Lung (tissue), 17 donors: ENCODE measurements at places on chromosomes 13 and 19.
A peak's percentile ranks its signal among the peaks of the same experiment; 100 is the strongest.

- H3K27ac ChIP-seq: no peak overlapping the region
- peaks cover 8% of the 10 kb centered on the region for H3K4me1 ChIP-seq
- H3K27me3 ChIP-seq: no peaks in the 10 kb centered on the region
- H3K4me3 ChIP-seq: no peak overlapping the region
- no peak for DNase-seq
These were observed 12.7 kb upstream of the FKRP start for GRCh38 chr19:46732966-46733689.

DNA sequence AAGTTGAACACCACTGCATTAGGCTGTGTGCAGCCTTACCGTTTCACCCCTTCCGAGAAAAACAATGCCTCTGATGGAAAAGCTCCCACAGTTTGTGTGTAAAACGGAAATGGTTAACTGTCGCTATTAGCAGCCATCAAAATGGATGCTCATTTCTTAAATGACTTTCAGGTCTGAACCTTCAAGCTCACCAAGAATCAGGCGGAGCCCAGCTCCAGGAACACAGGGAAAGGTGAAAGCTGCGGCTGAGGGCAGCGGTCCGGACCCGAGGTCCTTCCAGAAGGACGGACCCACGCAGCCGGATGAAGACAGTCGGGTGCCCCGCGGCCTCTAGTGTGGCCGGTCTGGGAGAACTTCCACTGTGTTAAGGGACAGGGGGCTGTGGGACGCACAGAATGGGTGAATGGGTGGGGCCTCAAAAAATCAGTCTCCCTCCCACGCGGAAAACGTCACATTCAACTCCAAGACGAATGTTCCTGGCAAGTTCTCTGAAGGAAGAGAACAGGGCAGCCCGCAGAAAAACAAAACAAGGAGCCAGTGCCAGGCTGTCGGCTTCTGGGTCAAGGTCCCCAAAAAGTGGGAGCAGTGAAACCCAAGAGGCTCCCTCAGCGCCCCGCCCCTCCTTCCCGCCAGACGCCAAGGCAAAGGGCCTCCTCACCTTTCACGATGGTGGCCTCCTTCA, 4.9 kb downstream of the IRS2 start:
- H3K27me3 ChIP-seq: no peaks in the 10 kb centered on the region
- peak overlapping the region; percentile 52 for H3K27ac ChIP-seq
- H3K4me3 ChIP-seq: peak overlapping the region; percentile 52
- H3K36me3 ChIP-seq: peaks cover 33% of the 10 kb centered on the region
- H3K4me1 ChIP-seq: peaks cover 18% of the 10 kb centered on the region

GRCh38 chr13:80168089-80168850, 172.7 kb downstream of the SPRY2 start:
- no peaks in the 10 kb centered on the region for H3K27me3 ChIP-seq
- H3K4me3 ChIP-seq: no peak overlapping the region
- DNase-seq: no peak
- H3K27ac ChIP-seq: no peak overlapping the region

GRCh38 chr19:14004619-14005348, 1.3 kb downstream of the RFX1 start:
- H3K4me3 ChIP-seq: no peak overlapping the region
- no peaks in the 10 kb centered on the region for H3K27me3 ChIP-seq
- peak; percentile 49 for DNase-seq
- H3K36me3 ChIP-seq: no peaks in the 10 kb centered on the region
- peaks cover 3% of the 10 kb centered on the region for H3K4me1 ChIP-seq

DNA sequence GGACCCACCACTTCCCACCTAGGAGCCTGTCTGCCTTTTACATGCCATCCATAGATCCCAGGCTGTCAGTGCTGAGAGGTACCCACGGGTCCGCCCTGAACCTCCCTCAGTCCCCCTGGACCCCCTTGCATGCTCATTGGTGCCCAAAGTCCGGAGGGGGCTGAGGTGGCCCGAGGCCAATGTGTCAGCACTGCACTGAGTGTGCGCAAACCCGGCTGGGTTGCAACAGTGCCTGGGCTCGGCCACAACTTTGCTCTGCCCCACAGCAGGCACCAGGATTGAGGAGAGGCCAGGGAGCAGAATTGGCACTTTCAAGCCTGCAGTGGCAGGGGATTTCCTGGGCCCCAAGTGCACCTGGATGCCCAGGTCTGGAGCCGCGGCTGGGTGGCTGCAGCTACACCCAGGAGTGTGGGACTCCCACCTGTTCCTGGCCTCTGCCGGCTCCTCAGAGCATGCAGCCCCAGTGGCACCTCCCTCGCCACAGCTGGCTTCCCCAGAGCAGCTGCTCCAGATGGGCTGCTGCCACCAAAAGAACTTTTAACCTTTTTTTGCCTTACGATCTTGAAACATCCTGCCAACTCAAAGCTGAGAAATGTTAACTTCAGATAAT, 837.0 kb downstream of the SLITRK6 start:
- no peaks in the 10 kb centered on the region for H3K27me3 ChIP-seq
- H3K4me3 ChIP-seq: no peak overlapping the region
- H3K36me3 ChIP-seq: no peaks in the 10 kb centered on the region
- no peak for DNase-seq

DNA sequence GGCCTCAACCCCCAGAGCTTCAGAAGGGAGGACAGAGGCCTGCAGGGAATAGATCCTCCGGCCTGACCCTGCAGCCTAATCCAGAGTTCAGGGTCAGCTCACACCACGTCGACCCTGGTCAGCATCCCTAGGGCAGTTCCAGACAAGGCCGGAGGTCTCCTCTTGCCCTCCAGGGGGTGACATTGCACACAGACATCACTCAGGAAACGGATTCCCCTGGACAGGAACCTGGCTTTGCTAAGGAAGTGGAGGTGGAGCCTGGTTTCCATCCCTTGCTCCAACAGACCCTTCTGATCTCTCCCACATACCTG, 969 bp upstream of the CEACAM5 start:
- H3K27ac ChIP-seq: no peak overlapping the region
- H3K4me1 ChIP-seq: no peaks in the 10 kb centered on the region
- no peak overlapping the region for H3K4me3 ChIP-seq
- no peaks in the 10 kb centered on the region for H3K36me3 ChIP-seq
- DNase-seq: no peak

- no peaks in the 10 kb centered on the region for H3K27me3 ChIP-seq
- H3K36me3 ChIP-seq: no peaks in the 10 kb centered on the region
- H3K4me1 ChIP-seq: no peaks in the 10 kb centered on the region
- no peak overlapping the region for H3K27ac ChIP-seq
- no peak for DNase-seq
- no peak overlapping the region for H3K4me3 ChIP-seq
These were observed 42.5 kb upstream of the SCEL start for GRCh38 chr13:77492982-77493381.

GRCh38 chr19:4373013-4373367, 27.4 kb downstream of the SH3GL1 start:
- no peak overlapping the region for H3K4me3 ChIP-seq
- peaks cover 4% of the 10 kb centered on the region for H3K36me3 ChIP-seq
- no peak for DNase-seq

DNA sequence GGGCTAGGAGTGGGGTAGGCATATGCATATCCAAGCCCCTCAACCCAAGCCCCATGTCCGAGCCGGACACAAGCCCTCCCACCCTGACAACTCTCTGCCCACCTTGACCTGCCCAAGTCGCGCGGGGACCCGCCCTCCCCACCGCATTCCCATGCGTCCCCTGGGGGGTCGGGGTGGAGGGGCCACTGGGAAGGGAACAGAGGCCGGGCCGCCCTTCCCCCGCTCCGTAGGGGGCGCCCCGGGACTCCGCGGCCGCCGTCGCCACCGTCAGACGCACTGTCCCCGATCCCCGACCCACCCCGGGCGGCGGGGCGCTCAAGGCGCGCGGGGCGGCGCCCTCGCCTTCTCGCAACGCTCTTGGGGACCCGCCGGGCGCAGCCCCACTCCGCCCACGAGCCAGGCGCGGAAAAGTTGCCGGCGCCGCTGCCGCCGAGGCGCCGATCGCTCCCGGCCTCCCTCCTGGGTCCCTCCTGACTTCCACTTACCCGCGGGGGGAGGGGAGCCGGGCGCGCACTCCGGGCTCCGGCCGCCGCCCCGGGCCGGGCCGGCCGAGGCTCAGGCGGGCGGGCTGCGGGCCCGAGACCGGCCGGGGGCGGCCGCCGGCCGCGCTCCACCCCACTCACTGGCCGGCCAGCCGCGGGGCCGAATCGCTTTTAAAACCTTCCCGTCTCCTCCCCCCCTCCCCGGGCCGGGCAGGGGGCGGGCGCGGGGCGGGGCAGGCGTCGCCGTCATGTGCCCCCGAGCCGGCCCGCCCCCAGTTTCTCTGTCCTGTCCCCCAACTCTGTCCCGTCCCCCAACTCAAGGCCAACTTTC, 34.4 kb upstream of the NANOS3 start:
- DNase-seq: peak; percentile 91
- peak overlapping the region; percentile 98 for H3K27ac ChIP-seq
- peak overlapping the region; percentile 88 for H3K4me3 ChIP-seq
- peaks cover 2% of the 10 kb centered on the region for H3K36me3 ChIP-seq

- no peak overlapping the region for H3K4me3 ChIP-seq
- H3K36me3 ChIP-seq: no peaks in the 10 kb centered on the region
- no peak overlapping the region for H3K27ac ChIP-seq
- H3K4me1 ChIP-seq: peaks cover 3% of the 10 kb centered on the region
- H3K27me3 ChIP-seq: no peaks in the 10 kb centered on the region
These were observed 31.2 kb downstream of the GADD45B start for GRCh38 chr19:2507109-2507508.

DNA sequence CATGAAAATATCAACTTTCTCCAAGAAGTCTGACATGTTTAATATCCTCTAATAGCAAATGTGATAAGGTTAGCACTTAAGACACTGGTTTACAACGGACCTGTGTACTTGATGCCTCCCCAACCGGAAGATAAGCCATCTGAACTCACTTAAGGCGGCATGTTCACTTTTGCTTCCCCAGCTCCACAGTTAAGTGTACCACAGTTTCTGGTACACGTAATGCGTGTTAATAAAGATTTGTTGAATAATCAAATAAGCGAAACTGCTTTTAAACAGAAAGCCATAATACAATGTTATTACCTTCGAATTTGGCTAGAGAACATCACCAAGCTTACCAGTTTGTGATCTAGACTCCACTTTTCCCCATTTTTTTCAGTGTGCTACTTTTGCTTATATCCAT, 1.4 kb upstream of the PAN3 start:
- no peaks in the 10 kb centered on the region for H3K36me3 ChIP-seq
- no peaks in the 10 kb centered on the region for H3K4me1 ChIP-seq
- no peaks in the 10 kb centered on the region for H3K27me3 ChIP-seq
- no peak overlapping the region for H3K27ac ChIP-seq
- no peak for DNase-seq

- H3K4me3 ChIP-seq: no peak overlapping the region
- no peak overlapping the region for H3K27ac ChIP-seq
These were observed 688.6 kb upstream of the SLITRK1 start for GRCh38 chr13:84570831-84571230.

- H3K36me3 ChIP-seq: no peaks in the 10 kb centered on the region
- peaks cover 18% of the 10 kb centered on the region for H3K27me3 ChIP-seq
- H3K4me3 ChIP-seq: no peak overlapping the region
- no peak overlapping the region for H3K27ac ChIP-seq
- H3K4me1 ChIP-seq: no peaks in the 10 kb centered on the region
- peak; percentile 66 for DNase-seq
These were observed 2.3 kb downstream of the NCCRP1 start for GRCh38 chr19:39199025-39199424.

- no peak overlapping the region for H3K4me3 ChIP-seq
- no peak for DNase-seq
- no peaks in the 10 kb centered on the region for H3K27me3 ChIP-seq
These were observed 7.9 kb upstream of the CYSLTR2 start for GRCh38 chr13:48645845-48646244.

GRCh38 chr19:33910922-33911321, 114.3 kb downstream of the KCTD15 start:
- H3K4me3 ChIP-seq: no peak overlapping the region
- DNase-seq: no peak
- no peaks in the 10 kb centered on the region for H3K4me1 ChIP-seq
- H3K27me3 ChIP-seq: peaks cover 29% of the 10 kb centered on the region

GRCh38 chr19:12766051-12766521, 9.3 kb downstream of the HOOK2 start:
- H3K27me3 ChIP-seq: no peaks in the 10 kb centered on the region
- no peak overlapping the region for H3K4me3 ChIP-seq
- H3K4me1 ChIP-seq: no peaks in the 10 kb centered on the region
- peak overlapping the region; percentile 6 for H3K27ac ChIP-seq
- H3K36me3 ChIP-seq: peaks cover 7% of the 10 kb centered on the region

GRCh38 chr13:77480066-77480465, 55.4 kb upstream of the SCEL start:
- no peak for DNase-seq
- H3K27me3 ChIP-seq: no peaks in the 10 kb centered on the region
- H3K27ac ChIP-seq: no peak overlapping the region
- H3K36me3 ChIP-seq: no peaks in the 10 kb centered on the region

- peaks cover 2% of the 10 kb centered on the region for H3K4me1 ChIP-seq
- no peak for DNase-seq
- H3K27me3 ChIP-seq: peaks cover 11% of the 10 kb centered on the region
- H3K36me3 ChIP-seq: no peaks in the 10 kb centered on the region
These were observed 135.4 kb upstream of the GPR12 start for GRCh38 chr13:26895808-26896466.

- H3K27ac ChIP-seq: no peak overlapping the region
- H3K27me3 ChIP-seq: no peaks in the 10 kb centered on the region
- no peak for DNase-seq
- H3K36me3 ChIP-seq: peaks cover 2% of the 10 kb centered on the region
- peaks cover 10% of the 10 kb centered on the region for H3K4me1 ChIP-seq
These were observed 95.6 kb downstream of the ATP11A start for GRCh38 chr13:112785483-112785856.

DNA sequence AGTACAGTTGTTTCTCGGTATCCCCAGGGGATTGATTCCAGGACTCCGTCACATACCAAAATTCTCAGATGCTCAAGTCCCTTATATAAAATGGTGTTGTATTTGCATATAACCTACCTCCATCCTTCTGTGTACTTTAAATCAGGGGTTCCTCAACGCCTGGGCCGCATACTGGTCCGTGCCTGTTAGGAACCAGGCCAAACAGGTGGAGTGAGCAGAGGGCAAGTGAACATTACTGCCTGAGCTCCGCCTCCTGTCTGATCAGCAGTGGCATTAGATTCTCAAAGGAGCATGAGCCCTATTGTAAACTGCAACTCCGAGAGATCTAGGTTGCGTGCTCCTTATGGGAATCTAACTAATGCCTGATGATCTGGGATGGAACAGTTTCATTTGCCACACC, 42.2 kb upstream of the KCTD4 start:
- H3K4me1 ChIP-seq: no peaks in the 10 kb centered on the region
- H3K36me3 ChIP-seq: no peaks in the 10 kb centered on the region
- no peak overlapping the region for H3K27ac ChIP-seq
- no peaks in the 10 kb centered on the region for H3K27me3 ChIP-seq

- no peaks in the 10 kb centered on the region for H3K36me3 ChIP-seq
- no peak for DNase-seq
- no peak overlapping the region for H3K27ac ChIP-seq
- H3K27me3 ChIP-seq: no peaks in the 10 kb centered on the region
- H3K4me1 ChIP-seq: peaks cover 8% of the 10 kb centered on the region
These were observed 275.1 kb downstream of the DCLK1 start for GRCh38 chr13:35856084-35856483.
